ENCODE measurements at places on chromosomes 1 and 21.

GRCh38 chr1:178493301-178493741 is 3.4 kb downstream of the CLEC20A start:
- no peak for DNase-seq

DNA sequence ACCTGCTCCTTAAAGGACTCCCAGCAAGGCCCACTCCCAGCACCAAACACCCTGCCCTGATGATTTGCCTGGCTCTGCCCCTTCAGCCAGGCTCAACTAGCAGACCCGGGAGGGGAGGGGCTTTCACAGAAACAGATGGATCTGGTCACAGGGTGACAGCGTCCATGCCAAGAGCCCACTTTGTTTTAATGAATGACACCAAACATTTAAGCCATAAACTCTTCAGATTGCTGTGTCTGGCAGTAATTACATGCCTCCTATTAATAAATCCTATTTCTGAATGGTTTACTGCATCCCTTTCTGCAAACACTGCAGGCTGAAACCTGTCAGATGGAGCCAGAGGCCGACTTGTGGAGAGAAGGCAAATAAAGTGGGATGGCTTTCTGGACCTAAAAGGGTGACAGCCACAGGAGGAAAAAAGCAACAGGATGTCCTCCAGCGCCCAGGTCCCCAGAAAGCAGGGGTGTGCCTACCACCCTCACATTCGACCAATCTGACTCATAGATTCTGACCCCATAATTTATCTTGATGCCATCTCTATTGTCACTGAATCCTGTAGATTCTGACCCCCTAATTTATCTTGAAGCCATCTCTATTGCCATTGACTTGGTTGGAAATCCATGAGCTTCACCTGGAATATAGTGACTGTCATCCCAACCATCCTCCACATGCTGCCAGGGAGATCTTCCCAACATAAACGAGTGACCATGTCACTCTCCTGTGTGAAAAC is 200.9 kb downstream of the PLPP3 start:
- DNase-seq, result no peak

GRCh38 chr1:241411776-241412338 is 54.9 kb upstream of the RGS7 start:
- DNase-seq, result no peak

- no peak for DNase-seq
Measured at GRCh38 chr1:167463875-167464575, 54.3 kb downstream of the CD247 start.

- no peak for DNase-seq
Measured at GRCh38 chr1:198201956-198202784, 45.4 kb downstream of the NEK7 start.

Measured in CD4-positive, alpha-beta T cell treated with Interleukin-6 at 100 ng/mL for 8 hours (primary cell).